ENCODE measurements at places on chromosomes 7 and 10. TPM values are rescaled to one million over a fixed set of nuclear protein-coding genes. Genes with fewer than 3 reads are reported as not detected.

GRCh38 chr7:117949232-117949631 is 76.0 kb upstream of the CTTNBP2 start:
- H3K27me3 ChIP-seq = no peaks in the 10 kb centered on the region
- peaks cover 6% of the 10 kb centered on the region for H3K4me1 ChIP-seq
- no peak overlapping the region for H3K4me3 ChIP-seq
- peak; percentile 13 for DNase-seq
- no peak overlapping the region for H3K27ac ChIP-seq

DNA sequence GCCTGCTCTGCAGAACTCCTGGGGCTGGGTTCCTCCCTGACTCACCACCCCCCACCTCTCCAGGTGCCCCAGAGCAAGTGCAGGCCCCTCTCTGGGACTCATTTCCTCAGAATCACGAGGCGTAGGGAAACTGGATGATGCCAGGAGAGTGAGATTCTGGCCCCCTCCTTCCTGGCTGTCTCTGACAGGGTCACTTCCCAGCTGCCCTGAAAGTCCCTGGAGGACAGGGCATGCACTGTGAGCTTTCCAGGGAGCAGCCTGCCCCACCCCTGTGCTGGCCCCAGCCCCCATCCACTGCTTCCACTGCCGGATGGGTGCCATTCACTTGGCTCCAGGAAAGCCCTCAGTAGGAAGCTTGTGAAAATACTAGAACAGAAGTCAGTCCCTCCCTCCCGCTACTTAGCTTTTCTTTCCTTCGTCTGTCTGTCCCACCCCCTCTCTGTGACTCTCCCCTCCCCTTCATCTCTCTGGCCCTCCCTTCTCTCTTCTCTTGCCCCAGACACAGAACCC is 10.4 kb downstream of the TACR2 start:
- H3K36me3 ChIP-seq = no peaks in the 10 kb centered on the region
- no peak for DNase-seq

DNA sequence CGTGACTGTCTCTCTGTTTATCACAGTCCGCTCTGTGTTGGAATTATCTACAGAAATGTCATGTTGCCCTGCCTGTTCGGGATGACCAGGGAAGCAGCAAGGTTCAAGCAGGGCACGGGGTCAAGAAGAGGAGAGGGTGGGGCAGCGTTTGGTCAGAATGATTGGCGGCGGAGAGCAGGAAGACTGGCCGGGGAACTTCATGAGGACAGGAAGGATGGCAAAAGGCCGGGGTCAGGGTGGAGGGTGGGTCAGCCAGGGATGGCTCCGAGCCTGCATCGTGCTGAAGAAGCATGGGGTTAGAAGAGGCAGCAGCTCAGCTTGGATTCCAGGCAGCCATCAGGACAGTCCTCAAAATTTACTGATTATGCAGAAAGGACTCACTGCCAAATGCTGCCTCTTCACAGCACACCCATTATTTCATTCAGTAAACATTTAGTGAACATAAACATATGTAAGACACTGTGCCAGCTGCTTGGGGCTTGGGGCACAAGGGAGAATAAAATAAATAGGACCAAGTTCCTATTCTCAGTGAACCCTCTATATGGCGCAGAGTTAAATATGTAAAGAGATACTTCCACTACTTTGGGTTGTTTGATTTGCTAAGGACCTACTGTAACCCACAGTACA is 42.8 kb downstream of the WNT2 start:
- H3K4me3 ChIP-seq = no peak overlapping the region
- H3K27ac ChIP-seq = no peak overlapping the region
- no peak for DNase-seq
- peaks cover 10% of the 10 kb centered on the region for H3K4me1 ChIP-seq

GRCh38 chr7:64892666-64893309 is 10.3 kb upstream of the ZNF273 start:
- H3K27ac ChIP-seq = no peak overlapping the region
- DNase-seq = no peak
- peaks cover 12% of the 10 kb centered on the region for H3K27me3 ChIP-seq

BTRC gene
- total RNA-seq = 33.3 TPM

Data from astrocyte (in vitro differentiated cells and primary cell).